ENCODE measurements at places on chromosomes 4 and X.
A peak's percentile ranks its signal among the peaks of the same experiment; 100 is the strongest.

DNA sequence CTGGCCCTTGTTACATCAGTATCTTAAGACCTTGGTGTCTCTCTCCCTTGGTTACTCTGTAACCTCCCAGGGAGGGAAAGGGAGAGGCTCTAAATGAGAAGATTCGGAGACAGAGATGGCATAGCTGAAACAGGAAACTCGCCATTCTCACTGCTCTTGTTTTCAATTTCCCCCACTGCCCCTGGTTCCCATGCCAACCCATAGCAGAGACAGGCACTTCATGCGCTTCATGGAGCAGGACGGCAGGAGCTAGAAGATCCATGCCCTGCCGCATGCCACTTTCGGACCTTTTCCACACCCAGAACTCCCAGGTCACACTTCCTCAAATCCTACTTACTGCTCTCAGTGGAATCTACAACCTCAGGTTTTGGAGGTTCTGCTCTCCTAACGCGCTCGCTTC, 3.1 kb downstream of the ZMYM3 start:
- no peak for DNase-seq

GRCh38 chrX:252957-253291, 28.3 kb upstream of the PLCXD1 start:
- DNase-seq, result no peak

- DNase-seq, result no peak
Measured at GRCh38 chrX:7574325-7574724, 268.6 kb upstream of the VCX start.

DNA sequence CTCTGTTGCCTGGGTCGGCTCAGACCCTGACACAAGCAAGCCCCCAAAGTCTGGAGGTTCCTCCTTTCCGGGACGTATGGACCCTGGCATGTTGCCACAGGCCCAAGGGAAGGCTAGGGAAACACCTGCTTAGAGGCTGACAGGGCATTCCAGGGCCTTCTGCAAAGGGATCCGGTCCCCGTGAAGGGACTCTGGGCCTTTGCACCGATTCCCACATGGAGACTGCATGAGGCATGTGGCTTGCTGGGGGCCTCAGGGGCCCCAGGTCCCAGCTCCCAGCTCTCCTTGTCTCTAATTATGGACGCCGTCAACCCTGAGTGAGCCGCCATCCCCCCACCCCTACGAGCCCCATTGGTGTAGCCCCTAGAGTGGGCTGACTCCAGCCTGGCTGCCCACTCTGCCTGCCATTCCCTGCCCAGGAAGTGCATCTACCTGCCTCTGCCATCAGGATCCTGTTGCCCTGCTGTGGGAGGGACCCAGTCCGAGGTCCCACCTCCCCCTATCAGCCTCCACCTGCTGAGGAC, 4.2 kb upstream of the RGS12 start:
- DNase-seq, result no peak

- DNase-seq, result peak; percentile 13
Measured at GRCh38 chrX:45771560-45772340, 571.1 kb upstream of the DIPK2B start.

DNA sequence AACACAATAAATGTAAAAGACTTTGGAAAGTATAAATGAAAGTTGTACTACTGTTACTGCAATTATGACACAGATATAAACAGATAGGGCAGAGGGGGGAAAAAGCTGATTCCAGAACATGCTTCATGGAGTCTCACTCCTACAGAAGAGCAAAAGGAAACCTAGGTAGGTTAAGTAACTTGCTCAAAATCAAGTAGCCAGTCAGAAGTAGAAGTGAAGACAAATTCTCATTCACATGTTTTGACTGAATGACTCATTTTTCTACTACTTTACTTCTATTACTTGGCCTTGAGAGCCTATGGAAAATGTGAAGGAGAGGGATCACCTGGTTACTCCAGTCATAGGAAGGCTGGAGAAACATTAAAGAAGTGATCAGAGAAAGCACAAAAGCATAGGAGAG, 23.6 kb upstream of the RASGEF1B start:
- DNase-seq, result no peak

DNA sequence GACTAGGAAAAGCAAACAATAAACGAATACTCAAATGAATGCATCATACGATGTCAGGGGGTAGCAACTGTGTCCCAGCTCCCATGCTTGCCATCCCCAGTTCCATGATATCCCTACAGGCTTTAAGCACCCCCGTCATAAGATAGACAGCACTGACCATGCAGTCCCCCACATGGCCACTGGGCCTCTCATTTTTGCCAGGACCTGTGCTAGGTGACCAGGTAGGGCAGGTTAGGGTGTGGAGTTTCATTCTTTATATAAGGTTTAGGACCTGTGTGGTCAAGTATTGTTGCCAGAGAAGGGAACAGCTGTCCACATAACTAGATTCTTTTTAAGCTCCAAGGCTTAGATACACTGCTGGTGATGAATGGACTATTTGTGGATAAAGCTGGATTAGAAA, 9.7 kb downstream of the PPEF2 start:
- DNase-seq, result no peak

- DNase-seq, result no peak
Measured at GRCh38 chrX:40474205-40474626, 106.6 kb upstream of the ATP6AP2 start.

DNA sequence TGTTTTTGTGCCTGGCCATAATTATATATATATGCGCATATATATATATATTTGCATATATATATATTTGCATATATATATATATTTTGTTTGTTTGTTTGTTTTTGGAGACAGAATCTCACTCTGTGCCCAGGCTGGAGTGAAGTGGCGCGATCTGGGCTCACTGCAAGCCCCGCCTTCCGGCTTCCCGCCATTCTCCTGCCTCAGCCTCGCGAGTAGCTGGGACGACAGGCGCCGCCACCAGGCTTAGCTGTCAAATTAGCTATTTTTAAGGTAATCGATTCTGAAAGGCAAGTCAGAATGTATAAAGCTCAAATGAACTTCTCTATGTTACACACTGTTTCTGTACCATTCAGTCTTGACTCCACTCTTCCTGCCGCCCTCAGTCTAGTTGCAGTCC, 273.3 kb downstream of the TRIML1 start:
- no peak for DNase-seq
